ENCODE measurements at places on chromosomes 16 and 17.

GRCh38 chr17:67293251-67294203, 48.5 kb upstream of the HELZ start:
- peak; percentile 49 for DNase-seq

GRCh38 chr16:51067352-51067751, 83.7 kb downstream of the SALL1 start:
- DNase-seq: no peak

DNA sequence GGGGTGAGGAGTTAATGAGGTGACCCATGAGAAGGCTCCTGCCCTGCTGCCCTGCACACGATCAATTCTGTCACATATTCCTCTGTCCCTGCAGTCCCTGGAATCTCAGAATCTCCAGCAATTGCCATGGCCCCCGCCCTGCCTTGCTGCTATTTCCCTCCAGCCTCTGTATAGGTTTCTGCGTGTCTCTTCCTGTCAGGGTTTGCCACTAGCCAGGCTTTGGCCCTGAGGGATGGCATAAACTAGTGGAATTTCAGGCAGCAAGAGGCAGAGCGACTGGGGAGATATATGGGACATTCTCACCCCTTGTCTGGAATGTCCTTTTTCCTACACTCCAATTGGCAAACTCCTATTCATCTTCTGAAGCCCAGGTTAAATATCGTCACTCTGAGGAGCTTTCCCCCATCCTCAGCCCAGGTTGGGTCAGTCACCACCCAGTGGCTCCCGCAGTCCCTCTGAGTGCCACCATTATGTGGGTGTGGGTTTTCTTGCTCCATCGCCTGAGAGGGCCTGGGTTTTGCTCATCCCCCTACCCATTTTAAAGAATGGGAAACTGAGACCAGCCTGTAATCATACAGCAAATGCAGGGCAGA, 15.5 kb upstream of the NATD1 start:
- no peak for DNase-seq

GRCh38 chr16:13660807-13661206, 259.1 kb upstream of the ERCC4 start:
- no peak for DNase-seq

- DNase-seq: peak; percentile 77
Measured at GRCh38 chr17:73630531-73630930, 13.7 kb downstream of the SDK2 start.

GRCh38 chr16:87897521-87898505, 28.5 kb upstream of the SLC7A5 start:
- no peak for DNase-seq

DNA sequence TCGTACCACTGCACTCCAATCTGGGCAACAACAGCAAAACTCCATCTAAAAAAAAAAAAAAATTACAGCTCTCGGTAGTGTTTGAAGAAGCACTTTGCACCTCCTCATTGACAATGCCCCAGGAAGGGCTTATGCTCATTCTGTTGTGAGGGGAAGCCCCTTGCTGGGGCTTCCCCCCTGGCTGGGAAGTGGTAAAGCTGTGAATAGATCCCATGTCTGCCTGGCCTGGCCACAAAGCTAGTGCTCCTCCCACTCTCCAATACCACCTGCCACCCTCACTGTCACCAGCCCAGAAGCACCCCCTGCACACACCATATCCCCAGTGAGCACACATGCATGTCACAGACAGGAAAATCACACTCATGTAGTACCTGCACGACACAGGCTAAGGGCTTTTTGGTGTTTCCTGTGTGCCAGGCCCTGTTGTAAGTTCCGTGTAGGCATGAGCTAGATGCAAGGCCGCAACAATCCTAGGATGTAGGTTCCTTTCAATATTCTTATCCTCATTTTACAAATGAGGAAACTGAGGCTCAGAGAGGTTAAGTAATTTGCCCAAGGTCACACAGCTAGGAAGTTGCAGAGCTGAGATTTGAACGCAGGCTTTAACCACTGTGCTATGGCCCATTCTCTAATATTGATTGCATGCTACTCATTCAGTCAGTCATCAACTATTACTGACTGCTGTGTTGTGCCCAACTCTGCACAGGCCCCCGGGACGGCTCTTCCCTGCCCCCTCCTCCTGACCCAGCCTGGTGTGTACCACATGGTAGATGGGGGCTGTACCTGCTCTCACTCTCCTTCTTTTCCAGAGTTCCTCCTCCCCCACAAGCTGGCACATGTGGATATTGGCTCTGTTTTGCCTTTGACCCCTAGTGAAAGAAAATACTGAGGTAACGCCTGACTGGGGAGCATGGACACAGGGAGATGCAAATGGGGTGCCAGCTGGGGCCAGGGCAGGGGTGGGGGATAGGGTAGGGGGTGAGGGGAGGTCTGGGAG, 11.9 kb upstream of the COL1A1 start:
- DNase-seq: peak; percentile 46

DNA sequence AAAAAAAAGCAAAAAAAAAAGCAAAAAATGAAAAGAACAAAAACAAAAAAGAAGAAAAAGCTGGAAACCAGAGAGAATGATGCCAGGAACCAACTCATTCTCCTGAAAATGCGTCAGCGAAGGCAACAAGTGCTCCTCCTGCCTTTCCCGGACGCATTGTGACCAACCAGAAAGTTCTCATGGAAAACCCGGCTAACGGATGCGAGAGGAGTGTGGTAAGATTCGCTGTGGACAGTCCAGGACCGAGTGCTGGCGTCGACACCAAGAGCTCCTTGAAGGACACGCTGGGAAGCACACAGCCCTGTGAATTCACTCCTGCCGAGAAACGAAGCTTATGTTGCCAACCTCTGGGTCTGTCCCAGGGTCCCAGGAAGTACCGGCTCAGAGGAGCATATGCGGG, 43.4 kb downstream of the METRNL start:
- DNase-seq: no peak

DNA sequence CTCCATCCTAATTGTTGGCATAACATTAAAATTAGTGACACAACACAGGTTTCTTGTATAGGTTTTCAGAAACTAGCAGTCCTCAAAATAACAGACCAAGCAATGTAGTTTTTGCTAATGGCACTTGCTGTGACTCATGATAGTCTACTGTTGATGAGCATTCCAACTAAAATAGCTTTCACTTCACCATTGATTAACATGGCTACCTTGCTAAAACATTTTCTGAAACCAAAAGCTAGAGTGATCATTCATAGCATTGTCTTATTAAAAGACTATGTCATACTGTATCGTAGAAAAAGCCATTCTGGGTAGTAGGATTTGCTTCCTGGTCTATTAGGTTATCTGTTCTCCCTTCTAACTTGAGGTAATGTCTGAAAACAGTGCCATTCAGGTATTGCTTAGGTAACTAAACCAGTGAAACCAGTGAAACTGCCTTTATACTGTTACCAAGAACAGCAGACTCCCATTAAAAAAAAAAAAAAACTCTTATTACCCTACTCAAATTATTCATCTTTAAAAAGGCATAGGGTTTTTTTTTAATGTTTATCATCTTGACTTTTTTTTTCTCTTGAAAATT, 2.5 kb upstream of the CLTC start:
- no peak for DNase-seq

- no peak for DNase-seq
Measured at GRCh38 chr16:50996830-50997186, 154.3 kb downstream of the SALL1 start.

DNA sequence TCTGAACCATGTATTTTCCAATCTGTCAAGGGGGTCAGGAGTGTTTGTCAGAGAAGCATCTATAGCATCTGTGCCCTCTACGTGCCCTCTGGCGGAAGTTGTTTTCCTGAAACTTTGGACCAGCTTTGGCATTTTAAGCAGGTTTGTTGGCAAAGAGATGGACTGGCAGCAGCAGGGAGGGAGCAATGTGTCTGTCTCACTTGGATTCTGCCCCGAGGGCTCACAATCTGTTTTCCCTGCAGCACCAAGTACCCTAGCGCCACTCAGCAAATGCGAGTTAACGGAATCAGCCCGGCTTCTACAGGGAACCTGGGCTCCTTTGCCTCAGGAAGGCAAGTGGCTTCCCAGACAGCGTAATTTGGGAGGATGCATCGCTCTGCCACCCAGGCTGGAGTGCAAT, 17.4 kb downstream of the DUSP14 start:
- DNase-seq: no peak

- no peak for DNase-seq
Measured at GRCh38 chr17:4082136-4082924, 60.5 kb downstream of the ZZEF1 start.
